ENCODE measurements at places on chromosomes 2 and 18. TPM values are rescaled to one million over a fixed set of nuclear protein-coding genes. Genes with fewer than 3 reads are reported as not detected.

DNA sequence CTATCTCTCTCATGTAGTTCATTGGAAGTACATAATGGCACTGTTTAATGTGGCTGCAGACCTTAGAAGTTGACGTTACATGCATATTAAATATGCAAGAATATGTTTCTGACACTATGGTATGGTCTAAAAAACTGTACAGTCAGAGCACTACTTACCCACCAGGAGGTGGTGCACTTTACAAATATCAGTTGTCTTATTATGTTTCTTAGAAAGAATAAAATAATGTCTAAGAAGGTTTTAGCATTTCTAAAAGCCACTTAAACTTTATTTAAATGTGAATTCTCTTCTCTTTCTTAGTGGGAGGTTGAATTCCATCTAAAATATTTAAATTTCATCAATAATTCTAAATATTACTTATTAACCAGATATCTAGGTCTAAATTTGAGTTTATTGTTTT lies 4.3 kb downstream of the TMEFF2 start:
- DNase-seq, result peak; percentile 20
- H3K27me3 ChIP-seq, result peaks cover 36% of the 10 kb centered on the region
- H3K4me3 ChIP-seq, result no peak overlapping the region
- no peak overlapping the region for H3K27ac ChIP-seq

DNA sequence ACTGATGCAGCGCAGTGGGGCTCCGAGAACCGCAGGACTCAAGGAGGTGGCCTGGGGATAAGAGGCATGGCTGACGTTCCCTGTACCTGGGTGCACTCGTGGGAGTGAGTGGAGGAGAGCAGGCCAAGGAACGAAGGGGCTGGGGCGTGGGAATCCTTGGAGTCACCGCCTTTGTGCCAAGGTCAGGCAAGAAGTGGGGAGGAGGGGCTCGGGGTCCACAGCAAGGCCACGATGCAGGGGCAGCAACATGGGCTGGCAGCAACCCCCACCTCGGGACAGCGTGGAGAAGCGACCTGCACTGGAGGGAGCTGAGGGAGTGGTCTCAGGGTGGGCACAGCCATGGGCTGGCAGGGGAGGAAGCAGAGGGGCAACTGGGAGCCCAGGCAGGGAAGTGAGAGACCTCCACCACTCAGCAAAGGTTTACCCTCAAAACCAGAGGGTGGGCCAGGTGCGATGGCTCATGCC lies 18.6 kb downstream of the ARID5A start:
- no peak overlapping the region for H3K27ac ChIP-seq
- no peak overlapping the region for H3K4me3 ChIP-seq
- no peaks in the 10 kb centered on the region for H3K27me3 ChIP-seq
- no peak for DNase-seq
- H3K4me1 ChIP-seq, result peaks cover 66% of the 10 kb centered on the region
- H3K36me3 ChIP-seq, result no peaks in the 10 kb centered on the region

- no peaks in the 10 kb centered on the region for H3K27me3 ChIP-seq
- peaks cover 54% of the 10 kb centered on the region for H3K4me1 ChIP-seq
- no peak overlapping the region for H3K27ac ChIP-seq
- DNase-seq, result no peak
- H3K36me3 ChIP-seq, result no peaks in the 10 kb centered on the region
- H3K4me3 ChIP-seq, result no peak overlapping the region
Measured at GRCh38 chr2:120256651-120257000, 4.0 kb downstream of the RALB start.

GRCh38 chr2:178109813-178110212 lies 2.4 kb upstream of the RBM45 start:
- DNase-seq, result peak; percentile 42
- no peaks in the 10 kb centered on the region for H3K27me3 ChIP-seq
- H3K36me3 ChIP-seq, result no peaks in the 10 kb centered on the region
- no peak overlapping the region for H3K4me3 ChIP-seq
- H3K4me1 ChIP-seq, result peaks cover 15% of the 10 kb centered on the region

MDH1B gene
- 0.86 TPM for total RNA-seq

C2orf69 gene
- total RNA-seq, result 24.2 TPM

GRCh38 chr2:57050007-57050406 lies 866.2 kb downstream of the CCDC85A start:
- H3K4me1 ChIP-seq, result no peaks in the 10 kb centered on the region
- DNase-seq, result no peak
- no peaks in the 10 kb centered on the region for H3K36me3 ChIP-seq
- no peaks in the 10 kb centered on the region for H3K27me3 ChIP-seq
- H3K4me3 ChIP-seq, result no peak overlapping the region

CCDC121 gene
- total RNA-seq, result 3.8 TPM

DNA sequence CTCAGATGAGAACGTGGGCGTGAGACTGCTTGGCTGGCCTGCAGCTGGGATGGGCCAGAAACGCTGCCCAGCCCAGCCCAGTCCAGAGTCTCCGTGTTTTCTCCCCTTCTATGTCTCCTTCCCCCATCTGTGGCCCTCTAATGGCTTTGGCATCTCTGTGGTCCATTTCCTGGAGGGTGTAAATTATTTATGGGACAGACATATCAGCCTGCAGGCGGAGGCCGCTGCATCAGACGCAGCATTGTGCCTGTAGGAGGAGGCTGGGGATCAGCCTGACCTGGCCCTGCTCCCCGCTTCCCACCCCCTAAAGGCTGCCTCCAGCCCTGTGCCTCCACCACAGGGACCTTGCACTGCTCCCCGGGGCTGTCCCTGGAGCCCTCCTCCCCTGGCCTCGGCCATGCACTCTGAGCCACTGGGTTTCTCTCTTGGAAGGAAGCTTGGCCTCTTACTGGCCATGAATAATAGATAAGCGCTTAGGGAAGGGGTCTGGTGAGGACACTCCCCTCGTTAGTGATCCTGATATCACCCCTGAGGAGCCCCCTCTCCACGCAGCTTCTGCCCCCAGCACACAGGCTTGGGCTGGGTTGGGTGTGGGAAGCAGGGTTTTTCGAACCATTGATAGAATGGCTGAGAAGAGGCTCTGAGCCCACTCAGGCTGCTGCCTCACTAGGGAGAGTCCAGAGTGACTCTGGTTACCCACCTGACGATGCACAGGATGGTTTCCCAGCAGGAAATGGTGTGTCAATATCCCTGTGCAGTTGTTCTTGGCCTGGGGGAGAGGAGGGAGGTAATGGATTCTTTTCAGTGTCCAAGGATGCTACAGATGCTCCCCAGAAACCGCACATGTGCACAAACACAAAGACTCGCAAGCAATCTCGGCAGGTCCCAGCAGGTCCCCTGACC lies 185.5 kb downstream of the MYCN start:
- H3K27ac ChIP-seq, result no peak overlapping the region
- no peaks in the 10 kb centered on the region for H3K36me3 ChIP-seq
- peaks cover 9% of the 10 kb centered on the region for H3K27me3 ChIP-seq
- peaks cover 15% of the 10 kb centered on the region for H3K4me1 ChIP-seq
- no peak for DNase-seq
- no peak overlapping the region for H3K4me3 ChIP-seq

GRCh38 chr2:150674283-150674682 lies 186.8 kb upstream of the RND3 start:
- H3K36me3 ChIP-seq, result no peaks in the 10 kb centered on the region
- no peaks in the 10 kb centered on the region for H3K27me3 ChIP-seq
- H3K27ac ChIP-seq, result no peak overlapping the region
- H3K4me1 ChIP-seq, result no peaks in the 10 kb centered on the region
- no peak overlapping the region for H3K4me3 ChIP-seq
- DNase-seq, result no peak

- no peaks in the 10 kb centered on the region for H3K36me3 ChIP-seq
- no peak overlapping the region for H3K4me3 ChIP-seq
- DNase-seq, result no peak
Measured at GRCh38 chr2:11065833-11066485, 89.3 kb upstream of the SLC66A3 start.

GRCh38 chr2:192072261-192072660 lies 122.5 kb downstream of the TMEFF2 start:
- no peaks in the 10 kb centered on the region for H3K27me3 ChIP-seq
- H3K4me1 ChIP-seq, result peaks cover 47% of the 10 kb centered on the region
- no peaks in the 10 kb centered on the region for H3K36me3 ChIP-seq
- no peak overlapping the region for H3K4me3 ChIP-seq
- DNase-seq, result no peak

- no peak for DNase-seq
- no peaks in the 10 kb centered on the region for H3K27me3 ChIP-seq
- H3K36me3 ChIP-seq, result no peaks in the 10 kb centered on the region
- no peaks in the 10 kb centered on the region for H3K4me1 ChIP-seq
- H3K4me3 ChIP-seq, result no peak overlapping the region
Measured at GRCh38 chr2:33459745-33460144, 16.7 kb upstream of the RASGRP3 start.

CROCC2 gene
- total RNA-seq, result not detected

GRCh38 chr18:65906621-65907034 lies 155.8 kb downstream of the CDH7 start:
- DNase-seq, result no peak
- H3K27me3 ChIP-seq, result no peaks in the 10 kb centered on the region
- no peak overlapping the region for H3K4me3 ChIP-seq
- no peak overlapping the region for H3K27ac ChIP-seq
- H3K4me1 ChIP-seq, result no peaks in the 10 kb centered on the region
- H3K36me3 ChIP-seq, result no peaks in the 10 kb centered on the region

ST6GAL2 gene
- not detected for total RNA-seq

DNA sequence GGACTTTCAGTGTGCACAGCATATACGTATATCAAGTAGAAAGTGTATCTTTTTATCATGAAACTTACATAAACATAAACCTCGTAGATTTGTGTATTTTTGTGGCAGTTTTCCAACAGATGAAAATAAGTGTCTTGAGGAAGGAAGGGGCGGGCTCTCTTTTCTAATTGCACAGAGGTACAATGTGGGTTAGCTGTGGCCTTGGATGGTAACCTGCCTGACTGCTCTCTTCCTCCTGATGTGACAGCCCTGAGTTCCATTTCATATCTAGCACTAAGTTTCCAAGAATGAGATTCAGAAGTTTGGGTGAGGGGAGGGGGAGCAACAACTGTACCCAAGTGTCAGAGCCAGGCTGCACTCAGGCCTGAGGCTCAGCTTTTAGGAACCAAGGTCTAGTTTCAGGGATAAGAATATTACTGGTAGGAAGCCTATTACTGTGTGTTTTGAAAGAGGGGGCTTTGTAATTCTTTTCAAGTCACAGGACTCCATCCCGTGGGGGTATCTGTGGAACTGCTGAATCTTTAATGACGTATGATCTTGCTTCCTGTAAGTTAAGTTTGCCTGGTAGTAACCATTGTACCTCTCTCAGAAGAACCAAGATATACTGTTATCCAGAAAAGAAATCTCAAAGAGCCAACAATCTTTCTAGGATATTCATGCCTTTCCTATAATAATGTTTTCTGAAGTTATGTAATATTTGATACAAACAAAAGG lies 483.7 kb downstream of the PTPRM start:
- no peaks in the 10 kb centered on the region for H3K27me3 ChIP-seq
- H3K4me3 ChIP-seq, result no peak overlapping the region
- no peaks in the 10 kb centered on the region for H3K4me1 ChIP-seq
- no peak overlapping the region for H3K27ac ChIP-seq
- DNase-seq, result no peak
- no peaks in the 10 kb centered on the region for H3K36me3 ChIP-seq

DNA sequence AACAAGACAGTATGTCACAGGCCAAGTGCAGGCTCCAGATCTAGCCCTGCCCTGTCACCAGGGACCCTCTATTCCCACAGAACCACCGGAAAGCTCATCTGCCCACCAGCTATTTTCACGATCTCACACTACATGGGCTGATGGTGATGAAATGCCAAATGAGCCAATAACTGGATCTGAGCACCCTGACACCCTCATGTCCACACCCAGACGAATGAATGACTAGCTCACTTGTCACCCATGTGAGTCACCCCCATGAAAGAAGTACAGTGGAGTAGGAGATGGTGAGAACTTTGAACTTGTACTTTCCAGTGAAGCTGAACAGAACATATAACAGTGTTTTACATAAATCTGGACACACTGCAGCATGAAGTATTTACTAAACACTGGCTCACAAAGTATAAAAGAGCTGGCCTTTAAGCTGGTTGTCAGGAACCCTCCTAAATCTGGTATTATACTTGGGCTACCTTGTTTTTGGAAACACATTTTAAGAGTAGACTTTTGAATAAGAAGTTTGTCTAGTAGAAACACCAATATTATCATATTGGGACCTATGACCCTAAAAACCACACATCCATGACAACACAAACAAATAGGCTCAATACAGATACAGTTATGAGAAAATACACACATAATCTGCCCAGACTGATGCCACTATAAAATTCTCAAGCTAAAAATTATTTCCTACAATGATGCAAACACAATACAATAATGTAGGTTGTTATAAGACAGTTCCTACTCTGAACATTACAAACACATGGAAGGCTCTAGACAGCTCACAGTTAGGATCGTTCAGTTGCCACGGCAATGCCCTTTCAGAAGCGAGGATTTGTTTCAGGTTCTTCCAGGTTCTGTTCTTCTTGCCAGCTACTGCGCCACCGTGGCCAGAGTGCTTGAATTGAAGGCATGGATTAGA lies 19.0 kb downstream of the INO80C start:
- no peak overlapping the region for H3K4me3 ChIP-seq
- H3K27me3 ChIP-seq, result no peaks in the 10 kb centered on the region
- DNase-seq, result peak; percentile 97

DNA sequence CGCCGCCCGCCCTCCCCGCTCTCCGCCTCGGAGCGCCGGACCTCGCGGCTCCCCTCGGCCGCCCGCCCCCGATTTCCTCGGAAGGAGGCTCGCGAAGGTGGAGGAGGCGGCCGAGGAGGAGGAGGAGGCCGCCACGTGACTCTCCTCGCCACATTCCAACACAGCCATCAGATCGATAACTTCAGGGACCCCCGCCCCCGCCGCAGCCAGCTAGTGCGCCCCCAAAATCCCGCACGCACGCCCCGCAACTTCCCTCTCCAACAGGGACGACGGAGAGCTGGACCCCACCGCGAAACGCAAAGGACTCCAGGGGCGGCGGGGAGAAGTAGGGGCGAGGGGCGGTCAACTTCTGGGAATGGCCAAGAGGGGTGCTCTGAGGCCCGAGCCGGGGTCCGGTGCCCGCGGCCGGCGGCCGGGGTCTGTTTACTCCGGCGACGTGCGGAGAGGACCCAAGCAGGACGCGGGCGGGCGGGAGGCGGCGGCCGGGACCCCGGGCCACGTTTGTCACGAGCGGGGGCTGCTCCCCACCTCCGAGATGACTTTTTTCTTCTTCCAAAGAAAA lies 2.0 kb downstream of the ZNF521 start:
- no peak for DNase-seq
- peaks cover 8% of the 10 kb centered on the region for H3K27me3 ChIP-seq
- no peak overlapping the region for H3K27ac ChIP-seq
- H3K4me3 ChIP-seq, result no peak overlapping the region
- H3K36me3 ChIP-seq, result no peaks in the 10 kb centered on the region

DNA sequence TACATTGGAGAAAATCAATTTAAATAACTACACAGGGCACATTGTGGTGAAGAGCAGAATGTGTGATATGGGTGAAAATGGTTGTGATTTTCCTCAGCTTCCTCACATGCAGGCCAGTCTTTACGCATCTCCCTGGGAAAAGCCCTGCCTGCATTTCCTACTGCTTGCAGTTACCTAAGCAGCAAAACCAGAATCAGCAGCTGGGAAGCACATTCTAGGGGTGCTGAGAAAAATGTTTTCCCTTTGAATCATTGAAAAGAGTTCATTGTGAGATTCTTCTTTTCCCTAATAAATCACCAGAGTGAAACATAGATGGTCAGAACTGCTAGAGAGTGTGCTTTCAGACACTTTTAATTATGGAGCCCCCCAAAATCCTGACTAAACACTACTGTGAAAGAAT lies 656.0 kb downstream of the TDRD15 start:
- no peaks in the 10 kb centered on the region for H3K36me3 ChIP-seq
- no peaks in the 10 kb centered on the region for H3K27me3 ChIP-seq
- no peaks in the 10 kb centered on the region for H3K4me1 ChIP-seq
- no peak for DNase-seq
- H3K27ac ChIP-seq, result no peak overlapping the region
- H3K4me3 ChIP-seq, result no peak overlapping the region

GRCh38 chr18:49212819-49213218 lies 247.6 kb downstream of the DYM start:
- DNase-seq, result no peak
- H3K27me3 ChIP-seq, result no peaks in the 10 kb centered on the region
- no peak overlapping the region for H3K27ac ChIP-seq
- no peaks in the 10 kb centered on the region for H3K36me3 ChIP-seq
- H3K4me1 ChIP-seq, result no peaks in the 10 kb centered on the region

RIF1 gene
- total RNA-seq, result 73.6 TPM

All from HepG2 (cell line).